ENCODE measurements at places on chromosomes 5 and 9.

GRCh38 chr5:160367261-160367660 is 3.2 kb downstream of the C1QTNF2 start:
- no peak for DNase-seq
- peaks cover 12% of the 10 kb centered on the region for H3K4me1 ChIP-seq
- peaks cover 54% of the 10 kb centered on the region for H3K27me3 ChIP-seq

DNA sequence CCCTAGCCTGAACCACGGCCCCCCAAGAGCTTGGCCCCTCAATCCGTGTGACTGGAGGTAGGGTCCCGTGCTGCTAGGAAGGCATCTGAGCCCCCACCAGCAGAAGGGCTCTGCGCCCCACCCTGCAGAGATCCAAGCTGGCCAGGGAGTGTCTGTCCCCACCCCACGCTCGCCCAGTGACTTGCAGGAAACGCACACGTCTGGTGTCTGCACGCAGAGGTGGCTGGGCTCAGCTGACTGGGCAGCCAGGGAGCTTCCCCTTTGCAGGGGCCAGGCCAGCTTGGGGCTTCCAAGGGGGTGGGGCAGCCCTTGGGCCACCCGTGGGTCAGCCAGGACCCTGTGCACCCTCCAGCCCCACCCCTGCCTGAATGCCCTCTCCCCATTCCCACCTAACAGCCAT is 24.3 kb downstream of the NOTCH1 start:
- no peak overlapping the region for H3K4me3 ChIP-seq
- no peak overlapping the region for H3K27ac ChIP-seq
- DNase-seq, result no peak
- H3K36me3 ChIP-seq, result peaks cover 13% of the 10 kb centered on the region

DNA sequence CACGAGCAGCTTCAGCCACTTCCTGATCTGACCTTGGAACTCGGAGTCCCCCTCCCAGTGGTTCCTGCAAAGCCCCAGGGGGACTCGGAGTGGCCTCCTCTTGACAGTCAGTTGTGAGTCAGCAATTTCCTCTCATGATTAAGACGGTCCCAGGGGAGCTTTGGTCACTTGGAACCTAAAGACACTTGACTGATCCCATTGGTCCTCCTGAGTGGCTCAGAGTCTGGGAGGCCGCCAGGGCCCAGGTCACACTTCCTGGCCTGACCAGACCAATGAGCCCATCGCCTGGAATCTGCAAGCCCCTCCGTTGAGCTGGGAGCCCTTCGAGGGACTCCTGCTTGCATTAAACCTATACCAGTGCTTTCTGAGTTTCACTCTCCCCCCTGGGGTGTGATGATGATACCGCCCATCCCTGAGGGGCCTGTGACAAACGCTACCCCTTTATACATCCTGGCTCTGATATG is 29.1 kb downstream of the TSPAN17 start:
- H3K4me3 ChIP-seq, result no peak overlapping the region
- H3K36me3 ChIP-seq, result no peaks in the 10 kb centered on the region
- no peak overlapping the region for H3K27ac ChIP-seq
- DNase-seq, result no peak
- peaks cover 69% of the 10 kb centered on the region for H3K27me3 ChIP-seq

DNA sequence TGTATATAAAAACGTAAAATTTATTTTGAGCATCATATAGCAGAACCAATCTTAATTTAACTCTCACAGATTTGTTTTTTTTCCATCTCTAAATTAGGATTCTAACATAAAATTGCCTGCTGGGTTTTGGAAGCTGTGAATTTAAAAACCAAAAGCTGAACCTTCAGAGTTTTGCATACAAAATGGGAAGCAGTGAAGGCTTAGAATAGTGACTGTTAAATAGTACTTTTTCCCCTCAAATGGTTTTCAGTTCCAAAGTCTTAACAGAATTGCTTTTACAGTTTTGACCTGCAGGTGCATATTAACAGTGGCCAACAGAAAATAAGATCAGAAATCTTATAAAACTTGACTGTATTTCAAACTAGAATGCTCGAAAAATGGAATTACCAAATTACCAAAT is 55.1 kb upstream of the LVRN start:
- no peak overlapping the region for H3K27ac ChIP-seq
- no peak overlapping the region for H3K4me3 ChIP-seq
- H3K27me3 ChIP-seq, result no peaks in the 10 kb centered on the region
- no peaks in the 10 kb centered on the region for H3K36me3 ChIP-seq
- no peak for DNase-seq

- peaks cover 27% of the 10 kb centered on the region for H3K4me1 ChIP-seq
- peak; percentile 58 for DNase-seq
- H3K27ac ChIP-seq, result peak overlapping the region; percentile 99
- H3K36me3 ChIP-seq, result peaks cover 14% of the 10 kb centered on the region
Observed at GRCh38 chr5:163503106-163504078, 2.0 kb upstream of the MAT2B start.

DNA sequence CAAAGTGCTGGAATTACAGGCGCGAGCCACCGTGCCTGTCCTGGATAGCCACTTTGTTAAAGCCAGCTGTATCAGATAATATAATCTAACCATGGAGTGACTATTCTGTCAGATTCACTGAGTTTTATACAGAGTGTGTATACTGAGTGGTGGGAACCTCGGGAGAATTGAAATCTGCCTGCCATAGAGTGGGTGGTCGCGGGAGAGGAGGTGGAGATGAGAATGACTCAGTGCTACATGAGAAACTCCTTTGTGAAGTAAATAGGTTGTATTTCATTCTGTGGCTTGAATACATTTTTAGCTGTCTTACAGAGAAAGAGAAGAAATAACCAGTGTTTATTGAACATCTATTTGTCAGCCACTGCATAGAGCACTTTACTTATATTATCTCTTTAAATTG is 26.4 kb downstream of the ATP6V0E1 start:
- H3K27ac ChIP-seq, result no peak overlapping the region
- H3K27me3 ChIP-seq, result no peaks in the 10 kb centered on the region
- H3K36me3 ChIP-seq, result peaks cover 11% of the 10 kb centered on the region
- no peak for DNase-seq

GRCh38 chr5:158203261-158203660 is 344.3 kb upstream of the CLINT1 start:
- no peak overlapping the region for H3K27ac ChIP-seq
- no peak overlapping the region for H3K4me3 ChIP-seq
- H3K27me3 ChIP-seq, result no peaks in the 10 kb centered on the region
- no peaks in the 10 kb centered on the region for H3K4me1 ChIP-seq

DNA sequence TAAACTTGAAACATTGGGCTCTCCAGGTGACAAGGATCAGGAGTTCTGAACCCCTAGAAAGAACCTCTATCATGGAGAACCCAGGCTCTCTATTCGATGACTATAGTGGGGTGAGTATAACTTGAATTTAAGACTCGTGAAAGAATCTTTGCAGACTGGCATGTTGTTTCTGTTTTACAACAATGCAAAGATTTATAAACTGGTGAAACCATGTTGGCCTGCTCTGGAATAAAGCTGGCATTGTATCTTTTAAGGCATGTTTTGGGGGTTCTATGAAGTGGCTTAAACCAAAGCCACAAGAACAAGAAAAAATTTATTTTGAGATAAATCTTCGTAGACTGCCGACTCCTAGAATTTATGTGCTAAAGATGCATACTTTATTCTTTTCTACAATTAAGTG is 9.8 kb upstream of the GDNF start:
- no peaks in the 10 kb centered on the region for H3K4me1 ChIP-seq
- no peaks in the 10 kb centered on the region for H3K36me3 ChIP-seq
- no peak overlapping the region for H3K27ac ChIP-seq
- no peak overlapping the region for H3K4me3 ChIP-seq
- H3K27me3 ChIP-seq, result peaks cover 6% of the 10 kb centered on the region

GRCh38 chr5:9596171-9596780 is 33.9 kb downstream of the TAS2R1 start:
- no peak overlapping the region for H3K4me3 ChIP-seq
- no peaks in the 10 kb centered on the region for H3K36me3 ChIP-seq
- peaks cover 5% of the 10 kb centered on the region for H3K27me3 ChIP-seq
- no peak for DNase-seq

DNA sequence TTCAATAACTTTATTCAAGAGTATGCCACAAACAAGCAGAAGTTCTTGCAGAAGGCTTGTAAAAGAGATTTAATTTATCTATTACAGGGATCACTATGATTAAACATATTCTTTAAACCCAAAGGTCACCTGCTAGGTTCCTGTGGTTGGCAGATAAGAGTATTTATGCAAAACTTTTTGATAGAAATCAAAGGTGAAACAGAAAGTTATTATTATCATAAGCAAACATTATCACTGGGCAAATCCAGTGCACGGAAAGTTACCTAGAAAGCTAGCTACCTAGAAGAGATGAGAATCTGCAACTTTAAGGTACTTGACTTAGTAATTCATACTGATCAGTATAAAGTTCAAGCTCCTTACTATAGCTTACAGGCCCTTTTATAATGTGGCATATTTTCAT is 3.2 kb downstream of the STARD4 start:
- peaks cover 60% of the 10 kb centered on the region for H3K4me1 ChIP-seq
- peaks cover 34% of the 10 kb centered on the region for H3K36me3 ChIP-seq
- no peaks in the 10 kb centered on the region for H3K27me3 ChIP-seq
- no peak for DNase-seq

DNA sequence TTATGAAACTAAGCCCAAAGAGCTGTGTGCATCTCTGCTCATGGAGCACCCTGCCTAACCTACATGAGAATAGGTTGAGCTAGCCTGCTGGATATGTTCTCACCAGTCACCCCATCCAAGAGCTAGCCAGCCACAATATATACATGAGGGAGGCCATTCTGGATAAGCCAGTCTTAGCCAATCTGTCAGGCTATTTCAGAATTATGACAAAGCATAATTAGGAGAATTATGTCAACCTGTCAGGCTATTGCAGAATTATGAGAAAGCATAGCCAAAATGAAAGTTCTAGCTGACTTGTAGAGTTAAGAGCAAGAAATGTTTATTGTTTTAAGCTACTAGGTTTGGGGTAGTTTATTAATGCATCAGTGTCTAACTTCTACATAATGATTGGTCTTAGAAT is 189.8 kb downstream of the WDR70 start:
- H3K27me3 ChIP-seq, result no peaks in the 10 kb centered on the region
- DNase-seq, result no peak

DNA sequence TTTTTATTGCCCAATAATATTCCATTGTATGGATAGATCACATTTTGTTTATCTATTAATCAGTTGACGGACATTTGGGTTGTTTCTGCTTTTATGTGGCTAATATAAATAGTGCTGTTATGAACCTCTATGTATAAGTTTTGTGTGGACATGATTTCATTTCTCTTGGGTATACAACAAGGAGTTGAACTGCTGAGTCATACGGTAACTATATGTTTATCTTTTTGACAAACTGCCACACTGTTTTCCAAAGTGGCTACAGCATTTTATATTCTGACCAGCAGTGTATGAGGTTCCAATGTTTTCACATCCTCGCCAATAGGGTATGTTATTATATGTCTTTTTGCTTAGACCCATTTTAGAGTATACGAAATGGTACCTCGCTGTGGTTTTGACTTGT is 264.3 kb downstream of the RFX3 start:
- H3K36me3 ChIP-seq, result no peaks in the 10 kb centered on the region
- DNase-seq, result no peak
- H3K4me3 ChIP-seq, result no peak overlapping the region
- peaks cover 4% of the 10 kb centered on the region for H3K4me1 ChIP-seq
- no peaks in the 10 kb centered on the region for H3K27me3 ChIP-seq
- H3K27ac ChIP-seq, result no peak overlapping the region

- no peak overlapping the region for H3K27ac ChIP-seq
- no peak overlapping the region for H3K4me3 ChIP-seq
- DNase-seq, result no peak
- H3K36me3 ChIP-seq, result no peaks in the 10 kb centered on the region
- H3K4me1 ChIP-seq, result peaks cover 6% of the 10 kb centered on the region
Observed at GRCh38 chr9:18972675-18973074, 60.3 kb downstream of the SAXO1 start.

- H3K4me1 ChIP-seq, result no peaks in the 10 kb centered on the region
- H3K27me3 ChIP-seq, result no peaks in the 10 kb centered on the region
- H3K4me3 ChIP-seq, result no peak overlapping the region
- no peak for DNase-seq
Observed at GRCh38 chr5:45774528-45774927, 78.3 kb upstream of the HCN1 start.

GRCh38 chr9:81069923-81070322 is 619.4 kb downstream of the TLE1 start:
- DNase-seq, result no peak
- H3K27me3 ChIP-seq, result no peaks in the 10 kb centered on the region
- no peaks in the 10 kb centered on the region for H3K36me3 ChIP-seq
- no peaks in the 10 kb centered on the region for H3K4me1 ChIP-seq
- no peak overlapping the region for H3K27ac ChIP-seq
- no peak overlapping the region for H3K4me3 ChIP-seq

GRCh38 chr9:134933076-134933659 is 15.5 kb upstream of the FCN1 start:
- DNase-seq, result no peak
- H3K27ac ChIP-seq, result no peak overlapping the region
- no peaks in the 10 kb centered on the region for H3K36me3 ChIP-seq
- H3K4me1 ChIP-seq, result no peaks in the 10 kb centered on the region

- no peak for DNase-seq
- no peaks in the 10 kb centered on the region for H3K4me1 ChIP-seq
- H3K27me3 ChIP-seq, result no peaks in the 10 kb centered on the region
- H3K36me3 ChIP-seq, result no peaks in the 10 kb centered on the region
- no peak overlapping the region for H3K4me3 ChIP-seq
Observed at GRCh38 chr5:143862271-143862670, 50.3 kb downstream of the HMHB1 start.

DNA sequence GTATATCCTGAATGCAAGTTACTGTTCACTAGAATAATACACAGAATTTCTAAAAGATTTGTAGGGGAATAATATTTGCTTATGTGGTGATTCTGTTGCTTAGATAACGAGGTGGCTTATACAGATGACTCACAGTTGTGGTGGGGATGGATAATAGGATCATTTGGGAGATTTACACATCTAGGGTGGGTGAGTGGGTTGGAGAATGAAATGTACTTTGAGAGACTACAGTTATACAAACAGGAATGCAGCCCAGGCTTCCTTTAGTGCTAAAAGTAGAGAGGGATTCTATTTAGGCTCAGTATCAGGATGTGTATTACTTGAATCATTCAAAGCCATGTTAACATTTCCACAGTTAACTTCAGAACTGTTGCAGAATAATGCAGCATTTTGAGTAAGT is 1.8 kb downstream of the CTXN3 start:
- H3K27me3 ChIP-seq, result peaks cover 4% of the 10 kb centered on the region
- no peak for DNase-seq
- H3K27ac ChIP-seq, result no peak overlapping the region
- no peaks in the 10 kb centered on the region for H3K4me1 ChIP-seq

DNA sequence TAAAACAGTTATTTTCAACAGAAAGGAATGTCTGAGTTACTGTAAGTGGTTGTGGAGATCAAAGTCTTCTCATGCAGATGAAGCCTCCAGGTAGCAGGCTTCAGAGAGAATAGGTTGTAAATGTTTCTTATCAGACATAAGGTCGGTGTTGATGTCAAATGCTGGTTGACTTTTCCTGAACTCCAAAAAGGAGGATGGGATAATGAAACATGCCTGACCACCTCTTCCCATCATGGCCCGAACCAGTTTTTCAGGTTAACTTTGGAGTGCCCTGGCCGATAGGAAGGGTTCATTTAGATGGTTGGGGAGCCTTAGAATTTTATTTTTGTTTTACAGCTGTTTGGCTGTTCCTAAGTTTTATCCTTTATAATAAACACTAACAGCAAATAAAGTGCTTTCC is 478.4 kb downstream of the ACTL7B start:
- H3K36me3 ChIP-seq, result no peaks in the 10 kb centered on the region
- H3K27ac ChIP-seq, result no peak overlapping the region
- H3K27me3 ChIP-seq, result no peaks in the 10 kb centered on the region
- no peak overlapping the region for H3K4me3 ChIP-seq
- H3K4me1 ChIP-seq, result no peaks in the 10 kb centered on the region

All from activated naive CD4-positive, alpha-beta T cell treated with anti-CD3 and anti-CD28 coated beads, Interleukin-2, amount 10 ng/mL, durations not matched to agents 7 days and 5 days (primary cell).